ENCODE measurements at places on chromosomes 1 and 21. TPM values are rescaled to one million over a fixed set of nuclear protein-coding genes. Genes with fewer than 3 reads are reported as not detected.

DNA sequence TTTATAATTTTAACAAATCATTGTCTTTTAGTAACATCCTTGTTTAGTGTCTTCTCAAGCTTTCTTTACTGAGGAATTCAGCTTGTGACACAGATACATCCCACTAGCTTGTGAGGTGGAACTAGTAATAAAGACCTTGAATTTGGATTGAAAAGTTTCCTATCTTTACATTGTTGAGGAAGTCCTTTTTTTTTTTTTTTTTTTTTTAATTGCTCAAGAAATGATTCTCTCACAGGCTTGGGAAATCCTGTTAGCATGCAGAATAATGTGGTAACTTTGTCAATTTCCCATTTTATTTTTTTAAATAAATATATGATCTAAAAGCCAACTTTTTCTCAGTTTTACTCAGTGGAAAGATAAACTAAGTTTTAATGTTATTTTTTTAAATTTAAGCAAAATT lies 15.8 kb downstream of the DENND2D start:
- no peak for DNase-seq

- no peak for DNase-seq
Measured at GRCh38 chr1:244780311-244780710, 55.1 kb upstream of the COX20 start.

DNA sequence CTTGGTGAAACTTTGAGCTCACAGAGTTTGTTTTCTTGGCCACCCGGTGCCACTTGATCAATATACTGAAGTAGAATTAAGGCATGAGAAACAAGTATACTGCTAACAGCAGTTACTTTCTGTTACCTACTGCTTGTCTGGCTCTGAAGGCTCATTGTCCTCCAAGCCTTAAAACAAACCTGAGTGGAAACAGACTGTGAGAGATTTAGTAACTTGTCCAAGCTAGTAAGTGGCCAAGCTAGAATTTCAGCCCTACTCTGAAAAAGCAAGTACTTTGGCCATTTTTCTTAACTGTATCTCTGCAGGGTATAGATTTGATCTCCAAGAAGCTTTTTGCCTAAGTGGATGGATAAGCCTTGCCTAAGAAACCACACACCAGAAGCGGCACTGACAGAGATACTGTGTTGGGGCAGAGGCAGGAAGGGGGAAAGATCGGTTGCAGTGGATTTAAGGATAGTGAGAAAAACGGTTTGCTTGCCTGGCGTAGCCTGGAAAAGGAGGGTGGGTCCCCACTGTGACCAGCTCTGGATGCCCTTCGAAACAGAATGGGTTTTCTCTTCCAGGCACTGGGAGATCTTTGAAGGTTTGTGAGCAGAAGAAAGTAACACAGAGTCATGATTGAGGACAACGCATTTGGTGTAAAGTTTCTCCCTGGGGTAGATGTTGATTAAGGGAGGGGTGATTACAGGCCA lies 2.1 kb upstream of the MACO1 start:
- no peak for DNase-seq

- DNase-seq, result peak; percentile 71
Measured at GRCh38 chr1:8351693-8352470, 34.0 kb downstream of the SLC45A1 start.

DNA sequence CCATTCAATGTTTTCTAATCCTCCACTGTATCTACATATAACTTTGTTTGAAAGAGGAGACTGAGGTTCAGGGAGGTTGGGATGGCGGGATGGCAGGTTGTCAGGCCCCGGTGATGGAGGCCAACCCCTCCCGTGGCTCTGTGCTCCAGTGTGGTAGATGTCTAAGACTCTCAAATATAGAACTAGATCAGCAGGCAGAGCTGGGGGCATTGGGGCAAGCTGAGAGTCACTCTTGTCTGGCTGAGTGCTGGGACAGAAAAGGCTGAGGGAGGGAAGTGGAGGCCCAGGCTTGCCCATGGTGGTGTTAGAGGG lies 1.7 kb downstream of the IL6R start:
- no peak for DNase-seq

GRCh38 chr1:231938711-231939110 lies 312.1 kb downstream of the DISC1 start:
- DNase-seq, result no peak

DNA sequence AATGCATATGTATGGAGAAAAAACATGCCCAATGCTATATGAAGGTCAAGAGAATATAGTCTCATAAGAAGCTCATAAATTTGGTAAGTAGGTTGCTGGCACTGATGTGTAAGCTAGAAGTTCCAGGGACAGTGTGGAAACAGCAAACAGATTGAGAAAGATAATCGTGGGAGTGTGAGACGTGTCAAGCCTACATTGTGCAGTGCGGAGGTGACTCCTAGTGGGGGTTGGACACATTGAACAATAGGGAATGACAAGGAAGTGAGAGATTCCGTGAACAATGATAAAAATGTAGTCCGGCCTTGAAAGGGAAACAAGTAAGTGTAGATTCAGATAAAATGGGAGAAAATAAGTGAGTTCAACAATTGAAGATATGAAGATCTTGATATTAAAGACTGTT lies 788.4 kb upstream of the PRMT6 start:
- no peak for DNase-seq

- DNase-seq, result no peak
Measured at GRCh38 chr21:35223480-35224156, 174.5 kb upstream of the RUNX1 start.

DNA sequence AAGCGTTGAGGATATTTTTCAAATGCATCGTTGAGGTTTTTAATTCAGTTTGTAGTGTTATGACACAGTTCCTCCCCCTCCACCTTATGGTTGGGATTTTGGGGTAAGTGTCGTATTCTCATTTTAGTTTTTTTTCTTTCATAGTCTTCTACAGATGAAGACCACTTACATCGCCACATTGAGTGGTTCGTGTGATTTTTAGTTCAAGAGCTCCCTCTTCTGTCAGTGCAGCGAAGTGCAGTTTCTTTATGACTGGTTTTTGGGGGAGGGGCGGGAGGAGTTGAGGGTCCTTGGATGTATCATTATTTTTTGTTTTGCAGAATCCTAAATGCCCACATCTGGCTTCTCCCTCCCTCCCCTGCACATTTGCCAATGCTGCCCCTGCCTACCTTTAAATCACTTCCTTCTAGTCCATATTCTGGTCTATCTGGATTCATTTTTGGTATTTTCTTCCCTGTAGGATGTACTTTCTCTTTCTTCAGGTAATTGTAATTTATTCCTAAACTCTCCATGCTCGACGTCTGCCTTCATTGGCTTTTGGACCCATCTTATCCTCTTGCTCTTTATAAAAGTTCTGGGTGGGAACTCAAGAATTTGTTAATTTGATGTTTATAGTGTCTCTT lies 433.1 kb downstream of the CAMTA1 start:
- no peak for DNase-seq

DNA sequence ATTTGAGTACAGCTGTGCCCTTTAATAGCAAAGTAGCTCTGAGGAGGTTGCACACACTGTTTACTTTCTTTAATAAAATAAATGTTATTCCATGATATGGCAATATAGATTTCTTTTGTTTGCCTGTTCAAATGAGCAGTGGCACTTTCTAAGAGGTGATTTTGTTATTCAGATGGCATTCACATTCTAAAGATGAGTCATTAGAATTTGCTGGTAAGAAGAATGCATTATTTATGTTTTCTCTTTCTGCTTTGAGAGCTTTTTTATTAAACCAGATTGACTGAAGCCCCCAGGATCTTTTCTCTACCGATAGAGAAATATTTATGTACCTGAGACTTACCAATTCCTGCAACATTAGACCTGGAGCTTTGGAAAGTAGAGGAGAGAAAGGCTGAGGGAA lies 11.2 kb upstream of the LEPR start:
- no peak for DNase-seq

- DNase-seq, result no peak
Measured at GRCh38 chr1:71041806-71042205, 5.8 kb downstream of the PTGER3 start.

DNA sequence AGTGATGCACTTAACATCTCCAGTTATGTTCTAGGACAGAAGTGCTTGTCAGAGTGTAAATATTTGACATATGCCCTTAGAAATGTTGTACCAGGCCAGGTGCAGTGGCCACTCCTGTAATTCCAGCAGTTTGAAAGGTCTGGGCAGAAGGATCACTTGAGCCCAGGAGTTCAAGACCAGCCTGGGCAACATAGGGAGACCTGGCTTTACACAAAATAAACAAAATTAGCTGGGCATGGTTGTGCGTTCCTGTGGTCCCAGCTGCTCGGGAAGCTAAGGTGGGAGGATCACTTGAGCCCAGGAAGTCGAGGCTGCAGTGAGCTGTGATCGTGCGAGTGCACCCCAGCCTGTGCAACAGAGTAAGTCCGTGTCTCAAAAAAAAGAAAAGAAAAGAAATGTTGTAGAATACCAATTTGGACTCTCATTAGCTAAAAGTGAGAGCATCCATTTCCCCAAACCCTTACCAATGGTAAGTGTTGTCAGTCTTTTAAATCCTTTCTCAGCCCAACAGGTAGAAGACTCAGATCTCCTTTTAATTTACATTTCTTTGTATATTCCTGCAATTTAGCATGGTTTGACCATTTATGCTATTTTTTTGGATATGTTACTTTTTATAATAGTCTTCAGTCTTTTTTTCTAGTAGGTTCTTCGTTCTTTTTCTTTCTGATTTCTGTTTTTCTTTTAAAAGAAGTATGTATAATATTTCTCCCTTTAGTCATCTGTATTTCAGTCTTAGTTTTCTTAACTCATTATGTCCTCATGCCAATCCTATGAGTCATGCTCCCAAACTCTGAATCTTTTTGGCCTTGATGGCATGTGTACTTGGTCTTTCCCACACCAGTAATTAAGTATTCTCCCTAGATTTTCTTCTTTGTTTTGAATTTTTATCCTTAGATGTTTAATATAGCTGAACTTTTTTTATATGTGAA lies 74.4 kb downstream of the CAMTA1 start:
- no peak for DNase-seq

GRCh38 chr1:207990876-207991582 lies 80.1 kb upstream of the CD34 start:
- DNase-seq, result peak; percentile 58

- DNase-seq, result no peak
Measured at GRCh38 chr1:4848431-4848830, 194.0 kb downstream of the AJAP1 start.

The RHD gene
- not detected for total RNA-seq

The PTPRC gene
- total RNA-seq, result not detected

The GJC2 gene
- total RNA-seq, result 1.3 TPM

The SYT2 gene
- total RNA-seq, result 11.9 TPM

Data from type B pancreatic cell (in vitro differentiated cells).